ENCODE measurements at places on chromosomes 3 and 15.
A peak's percentile ranks its signal among the peaks of the same experiment; 100 is the strongest.

DNA sequence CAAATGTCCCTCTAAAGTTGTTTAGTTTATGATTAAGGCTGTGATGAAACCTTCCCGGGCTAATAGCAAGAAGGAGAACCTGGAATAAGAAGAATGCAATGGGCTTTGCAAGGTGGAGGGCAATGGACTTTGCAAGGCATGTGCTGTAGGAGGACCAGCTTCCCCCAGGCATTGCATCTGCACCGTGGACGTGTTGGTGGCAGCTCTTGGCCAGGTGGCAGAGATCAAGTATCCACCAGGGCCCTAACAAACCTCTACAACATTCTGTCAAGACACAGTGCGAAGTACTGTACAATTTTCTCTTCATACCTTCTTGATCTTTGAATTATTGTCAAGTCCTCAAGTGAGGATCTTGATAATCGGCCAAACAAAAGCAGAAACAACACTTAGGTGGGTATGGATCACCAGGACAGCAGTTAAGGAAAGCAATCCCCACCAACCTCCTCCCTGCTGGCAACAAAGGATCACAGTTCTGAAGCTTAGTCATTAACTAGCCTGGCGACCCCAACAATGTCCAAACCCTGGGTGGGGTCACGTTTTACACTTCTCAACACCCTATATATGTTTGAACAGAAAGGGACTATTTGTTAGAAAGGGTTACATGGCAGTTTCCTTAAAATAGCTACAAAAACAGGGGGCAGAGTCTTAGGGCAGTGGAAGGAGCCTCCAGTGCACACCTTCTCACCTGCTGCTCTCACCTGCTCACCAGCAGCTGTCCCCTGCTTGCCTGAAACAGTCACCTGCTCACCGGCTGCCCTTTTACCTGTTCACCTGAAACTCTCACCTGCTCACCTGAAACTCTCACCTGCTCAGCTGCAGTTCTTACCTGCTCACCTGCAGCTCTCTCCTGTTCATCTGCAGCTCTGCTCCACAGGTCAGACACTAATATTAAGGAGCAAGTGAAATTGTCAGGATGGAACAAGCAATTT, 137.9 kb upstream of the LIPC start:
- no peak for DNase-seq

GRCh38 chr3:24136624-24137310, 191.7 kb downstream of the NR1D2 start:
- DNase-seq, result no peak

DNA sequence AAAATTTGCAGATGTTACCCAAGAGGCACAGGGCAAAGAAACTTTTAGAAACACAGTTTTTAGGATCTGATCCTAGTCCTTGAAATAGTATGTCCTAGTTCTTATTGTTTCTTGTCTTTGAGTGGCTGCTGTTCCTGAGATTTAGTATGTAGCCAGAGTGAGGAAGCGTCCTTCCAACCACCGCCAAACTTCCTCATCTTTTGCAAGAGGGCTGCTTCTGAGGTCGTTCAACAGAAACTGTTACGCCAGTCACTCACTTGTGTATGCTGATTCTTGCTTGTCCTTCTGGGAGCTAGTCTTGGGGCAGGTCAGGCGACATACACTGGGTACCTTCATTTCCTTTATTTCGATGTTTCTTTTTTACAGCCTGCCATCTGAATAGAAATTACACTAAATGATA, 577.3 kb upstream of the ZNF717 start:
- no peak for DNase-seq

- DNase-seq, result no peak
Measured at GRCh38 chr3:64072126-64072525, 48.8 kb upstream of the PSMD6 start.

- DNase-seq, result no peak
Measured at GRCh38 chr3:66393333-66394005, 107.4 kb downstream of the LRIG1 start.

DNA sequence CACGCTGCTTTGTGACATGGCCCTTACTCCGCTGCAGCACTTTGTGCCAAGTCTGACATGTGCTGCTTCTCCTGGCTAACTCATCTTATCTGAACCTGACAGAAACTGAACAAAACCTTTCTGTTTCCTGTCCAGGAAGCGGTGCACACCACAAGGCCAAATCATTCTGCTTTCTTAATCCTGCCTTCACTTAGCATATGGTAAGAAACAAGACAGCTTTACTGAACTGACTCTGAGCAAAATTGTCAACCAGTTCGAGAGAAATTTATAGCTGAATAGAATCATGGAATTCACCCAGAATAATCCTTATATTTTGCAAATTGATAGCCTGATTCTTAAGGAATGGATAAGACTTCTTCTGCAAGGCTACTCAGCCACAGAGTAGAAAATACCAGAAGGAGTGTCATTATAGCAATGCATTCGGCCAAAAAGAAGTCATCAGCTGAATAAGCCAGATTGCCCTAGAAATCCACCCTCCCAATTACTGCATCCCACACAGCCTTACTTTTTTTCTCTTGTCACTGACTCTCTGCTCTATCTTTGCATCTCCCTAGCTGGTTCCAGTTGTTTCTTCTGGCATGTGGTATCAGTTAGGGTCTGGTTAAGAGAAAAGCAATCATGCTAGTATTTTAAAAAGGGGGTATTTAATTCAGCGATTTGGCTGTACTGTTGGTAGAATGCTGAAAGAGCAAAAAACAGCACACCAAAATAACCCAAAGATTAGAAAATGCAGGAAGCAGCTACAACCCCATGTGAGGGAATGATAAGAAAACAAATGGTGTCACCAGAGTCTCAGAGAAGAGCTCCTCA, 41.6 kb upstream of the STRIT1 start:
- no peak for DNase-seq

GRCh38 chr3:151686257-151686656, 47.5 kb upstream of the AADACL2 start:
- DNase-seq, result no peak

DNA sequence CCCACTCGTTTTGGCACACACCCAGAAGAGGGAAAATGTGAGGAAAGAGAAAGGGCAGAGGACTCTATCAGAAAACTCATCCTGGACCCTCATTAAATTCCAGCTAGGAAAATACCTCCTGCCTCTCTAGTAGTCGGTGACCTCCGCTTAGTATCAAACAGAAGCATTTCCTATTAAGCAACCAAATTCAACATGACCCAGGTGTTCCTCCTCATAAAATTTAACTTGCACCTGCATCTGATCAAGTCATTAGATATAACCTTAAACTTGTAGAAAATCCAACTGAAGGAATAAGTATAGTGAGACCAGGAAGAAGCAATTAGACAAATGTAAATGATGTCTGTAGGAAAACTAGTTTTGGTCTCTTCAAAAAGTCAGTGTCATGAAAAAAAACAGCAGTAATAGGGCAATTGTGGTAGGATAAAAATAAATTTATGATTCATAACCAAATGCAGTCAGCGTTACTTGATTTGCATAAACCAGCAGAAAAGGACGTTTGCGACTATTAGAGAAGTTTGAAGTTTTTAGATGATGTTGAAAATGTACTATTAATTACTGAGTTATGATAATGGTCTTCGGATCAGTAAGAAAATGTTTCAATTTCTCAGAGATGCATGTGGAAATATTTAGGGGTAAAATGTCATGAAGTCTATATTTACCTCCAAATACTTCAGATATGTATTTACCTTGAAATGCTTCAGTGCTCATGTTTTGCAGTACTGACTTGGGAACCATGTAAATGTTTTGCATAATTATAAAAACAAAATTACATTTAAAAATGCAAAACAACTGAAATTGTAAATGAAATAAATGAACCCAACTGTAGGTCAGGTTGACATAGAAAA, 44.6 kb downstream of the LDHAL6B start:
- no peak for DNase-seq

GRCh38 chr15:80999623-81000036, 1.1 kb upstream of the TLNRD1 start:
- peak; percentile 42 for DNase-seq

DNA sequence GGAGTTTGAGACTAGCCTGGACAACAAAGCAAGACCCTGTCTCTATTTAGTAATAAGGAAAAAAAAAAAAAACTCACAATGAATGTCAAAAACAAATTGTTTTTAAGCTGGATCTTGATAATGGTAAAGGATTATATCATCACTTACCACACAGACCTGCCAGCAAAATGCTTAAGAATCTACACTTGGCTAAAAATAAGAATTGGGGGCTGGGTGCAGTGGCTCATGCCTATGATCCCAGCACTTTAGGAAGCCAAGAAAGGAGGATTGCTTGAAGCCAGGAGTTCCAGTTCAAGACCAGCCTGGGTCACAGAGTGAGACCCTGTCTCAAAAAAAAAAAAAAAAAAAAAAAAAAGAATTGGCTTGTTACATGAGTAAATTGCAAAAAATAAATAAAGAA, 31.0 kb downstream of the ACAP2 start:
- no peak for DNase-seq

- no peak for DNase-seq
Measured at GRCh38 chr15:42427429-42428223, 63.3 kb downstream of the ZNF106 start.

DNA sequence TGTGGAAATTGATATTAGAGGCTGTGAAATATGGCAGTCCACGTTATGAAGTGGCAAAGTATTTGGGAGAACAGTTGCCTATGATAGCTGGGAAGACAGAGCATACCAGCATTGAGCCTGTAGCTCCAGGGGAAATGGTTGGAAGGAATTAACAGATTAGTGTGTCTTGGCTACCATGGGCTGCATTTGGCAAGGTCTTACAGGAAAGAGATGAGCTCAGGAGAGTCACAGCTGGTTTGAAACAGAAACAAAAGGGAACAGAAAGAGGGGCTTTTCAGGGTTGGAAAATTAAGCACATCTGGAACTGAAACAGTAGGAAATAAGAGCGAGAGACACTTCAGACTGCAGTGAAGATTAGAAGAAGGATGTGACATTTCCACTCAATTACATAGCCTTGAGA, 141.7 kb downstream of the FBLN2 start:
- no peak for DNase-seq

GRCh38 chr15:81080996-81081395, 53.1 kb upstream of the CFAP161 start:
- no peak for DNase-seq

DNA sequence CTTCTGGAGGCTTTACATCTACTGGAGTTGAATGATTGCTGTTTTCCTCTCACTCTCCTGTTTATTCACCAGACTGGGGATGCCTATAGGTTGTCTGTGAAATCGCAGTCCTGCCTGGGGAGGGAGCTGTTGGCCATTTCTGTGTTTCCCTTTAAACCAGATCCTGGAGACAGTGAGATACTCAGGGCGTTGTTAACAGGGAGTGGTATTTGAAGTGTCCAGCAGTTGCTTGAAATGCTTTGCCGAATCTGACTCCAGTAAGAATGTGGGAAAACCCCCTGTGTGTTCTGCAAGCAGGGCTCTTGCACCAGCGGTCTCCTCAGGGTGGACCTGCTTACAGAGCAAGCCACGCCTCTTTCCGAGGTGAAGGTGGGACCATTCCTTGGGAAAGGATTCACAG, 4.3 kb upstream of the LRRK1 start:
- DNase-seq, result peak; percentile 24

- no peak for DNase-seq
Measured at GRCh38 chr3:28125342-28125741, 116.1 kb upstream of the CMC1 start.

DNA sequence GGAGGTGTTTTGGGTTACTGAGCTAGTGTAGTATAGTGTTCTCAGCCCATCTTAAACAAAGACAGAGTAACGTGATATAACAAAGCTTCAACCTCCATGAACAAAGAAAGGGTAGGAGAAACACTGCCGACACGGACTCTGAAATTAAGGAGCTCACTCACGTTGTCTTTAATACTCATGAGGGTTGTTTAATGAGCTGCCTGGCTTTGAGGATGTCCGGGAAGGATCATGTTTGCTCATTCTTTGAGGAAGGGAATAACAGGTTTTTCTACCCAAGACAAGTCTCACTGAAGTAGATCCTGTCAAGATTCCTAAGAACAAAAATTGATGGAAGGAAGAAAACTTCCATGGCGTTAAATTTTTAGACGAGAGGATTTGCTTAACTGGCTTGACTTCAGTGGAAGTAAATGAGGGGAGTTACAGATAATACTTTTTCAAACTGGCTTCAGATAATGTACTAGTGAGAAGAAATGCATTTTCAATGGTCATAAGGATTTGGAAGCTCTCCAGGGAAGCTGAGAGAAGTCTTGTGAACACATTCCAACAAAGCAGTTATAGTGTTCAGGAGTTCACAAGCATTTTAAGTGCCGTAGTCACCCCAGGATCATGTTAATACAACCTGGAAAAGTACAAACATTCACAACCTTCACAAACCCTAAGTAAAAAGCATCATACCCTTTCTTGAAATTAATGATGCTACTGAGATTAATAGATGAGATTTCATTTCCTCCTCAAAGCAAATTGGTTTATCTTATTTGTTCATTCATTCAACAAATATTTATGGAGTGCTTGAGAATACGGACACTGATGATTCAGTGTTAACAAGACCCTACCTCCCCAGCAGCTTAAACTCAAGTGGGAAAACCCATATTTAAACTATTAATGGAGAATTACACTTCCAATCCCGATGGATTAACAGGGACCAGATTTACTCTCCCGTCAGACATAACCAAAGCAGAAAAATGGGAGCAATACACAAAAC, 101.5 kb downstream of the SHQ1 start:
- DNase-seq, result no peak

GRCh38 chr3:194384569-194385001, 14.5 kb downstream of the GP5 start:
- DNase-seq, result no peak

DNA sequence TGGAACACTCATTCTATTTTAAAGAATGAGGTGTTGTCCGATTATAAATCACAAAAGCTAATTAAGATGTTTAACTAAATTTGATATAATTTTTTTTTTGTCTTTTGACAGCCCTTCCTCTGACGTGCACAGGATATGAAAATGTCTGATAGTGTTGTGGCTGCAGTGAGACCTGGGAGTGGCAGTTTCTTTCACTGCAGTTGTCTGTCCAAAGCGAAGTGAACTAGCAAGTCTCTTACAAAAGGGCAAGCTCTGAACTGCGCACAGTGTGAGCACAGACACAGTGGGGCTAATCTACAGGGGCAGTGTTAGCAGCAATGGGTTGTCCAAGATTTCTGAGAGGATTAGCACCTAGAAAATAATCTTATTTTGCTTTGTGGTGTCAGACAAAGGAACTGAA, 29.1 kb upstream of the MYRIP start:
- no peak for DNase-seq

DNA sequence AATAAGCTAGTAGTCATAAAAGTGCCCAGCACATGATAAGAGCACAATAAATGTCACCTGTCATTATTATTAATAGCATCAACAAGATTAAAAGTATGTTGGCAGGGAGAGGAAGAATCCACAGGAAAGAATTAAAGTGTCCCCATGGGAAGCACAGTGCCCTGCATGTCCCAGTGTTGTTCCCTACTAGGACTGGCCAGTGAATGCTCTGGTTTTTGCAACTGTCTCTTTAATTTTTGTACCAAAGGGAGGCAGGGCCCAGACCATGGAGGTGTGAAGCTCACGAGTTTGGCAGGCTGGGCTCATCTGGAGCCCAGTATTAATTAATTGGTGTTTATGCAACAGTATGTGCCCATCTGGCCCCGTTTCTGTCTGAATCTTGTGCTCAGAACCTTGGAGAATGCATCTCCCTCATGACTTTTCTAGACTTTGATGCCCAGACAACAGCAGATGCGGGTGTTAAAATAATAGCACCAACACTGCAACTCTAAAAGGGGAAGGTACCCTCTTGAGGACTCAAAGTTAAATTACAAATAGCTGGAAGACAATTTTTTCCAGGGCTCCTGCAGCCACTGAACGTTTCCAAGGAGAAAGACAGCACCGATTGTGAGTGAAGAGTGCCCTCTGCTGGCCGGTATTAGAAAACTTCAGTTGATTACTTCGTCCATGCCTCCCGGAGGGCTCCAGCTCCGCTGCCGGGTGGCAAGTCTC, 71.9 kb upstream of the SPATA12 start:
- DNase-seq, result peak; percentile 67

- no peak for DNase-seq
Measured at GRCh38 chr3:100045696-100046095, 68.6 kb downstream of the FILIP1L start.
